Karpas-422 (cell line): ENCODE measurements at places on chromosomes 2 and 18.

DNA sequence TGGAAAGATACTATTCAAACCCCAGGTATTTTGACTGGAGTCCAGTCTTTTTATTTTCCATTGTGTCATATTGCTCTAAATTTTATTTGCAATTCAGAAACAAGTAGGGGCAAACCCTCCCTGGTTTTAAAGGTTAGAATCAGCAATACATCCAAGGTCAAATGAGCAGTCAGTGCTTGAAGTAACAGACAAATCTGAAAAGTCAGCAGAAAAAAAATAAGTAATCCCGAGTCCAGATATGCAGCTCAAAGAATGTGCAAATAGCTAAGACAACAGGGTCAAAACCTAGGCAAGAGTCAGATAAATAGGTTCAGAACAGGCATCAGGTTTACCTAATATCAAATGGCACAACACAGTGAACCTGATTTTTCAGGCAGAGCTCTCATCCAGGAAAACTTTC, 367.0 kb downstream of the STK39 start:
- no peak for DNase-seq

- DNase-seq = peak; percentile 62
These were observed 80.1 kb downstream of the MBP start for GRCh38 chr18:77052297-77052982.

DNA sequence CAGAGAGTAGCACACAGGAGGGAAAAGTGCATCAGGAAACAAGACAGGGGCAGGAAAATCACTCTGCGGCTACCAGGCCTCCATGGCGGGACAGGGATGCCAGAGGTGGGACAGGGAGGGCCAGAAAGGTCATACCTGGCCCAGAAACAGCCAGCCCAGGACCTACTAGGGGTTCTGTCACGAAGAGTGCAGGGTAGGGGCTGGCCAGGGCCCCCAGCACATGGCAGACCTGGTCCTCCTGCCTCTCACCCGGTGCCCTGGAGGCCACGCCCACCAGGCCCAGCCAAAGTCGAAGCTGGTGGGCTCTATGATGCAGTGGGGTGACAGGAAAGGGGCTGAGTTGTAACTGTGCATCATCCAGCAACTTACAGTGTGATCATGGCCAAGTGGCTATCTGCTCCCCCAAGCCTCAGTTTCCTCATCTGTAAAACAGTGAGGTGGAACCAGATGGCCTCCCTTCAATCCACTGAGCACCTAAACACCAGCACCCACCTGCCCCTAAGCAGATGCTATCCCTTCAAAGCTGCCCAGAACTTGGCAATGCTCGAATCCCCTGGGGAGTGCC, 10.6 kb downstream of the CYP26B1 start:
- DNase-seq = no peak

DNA sequence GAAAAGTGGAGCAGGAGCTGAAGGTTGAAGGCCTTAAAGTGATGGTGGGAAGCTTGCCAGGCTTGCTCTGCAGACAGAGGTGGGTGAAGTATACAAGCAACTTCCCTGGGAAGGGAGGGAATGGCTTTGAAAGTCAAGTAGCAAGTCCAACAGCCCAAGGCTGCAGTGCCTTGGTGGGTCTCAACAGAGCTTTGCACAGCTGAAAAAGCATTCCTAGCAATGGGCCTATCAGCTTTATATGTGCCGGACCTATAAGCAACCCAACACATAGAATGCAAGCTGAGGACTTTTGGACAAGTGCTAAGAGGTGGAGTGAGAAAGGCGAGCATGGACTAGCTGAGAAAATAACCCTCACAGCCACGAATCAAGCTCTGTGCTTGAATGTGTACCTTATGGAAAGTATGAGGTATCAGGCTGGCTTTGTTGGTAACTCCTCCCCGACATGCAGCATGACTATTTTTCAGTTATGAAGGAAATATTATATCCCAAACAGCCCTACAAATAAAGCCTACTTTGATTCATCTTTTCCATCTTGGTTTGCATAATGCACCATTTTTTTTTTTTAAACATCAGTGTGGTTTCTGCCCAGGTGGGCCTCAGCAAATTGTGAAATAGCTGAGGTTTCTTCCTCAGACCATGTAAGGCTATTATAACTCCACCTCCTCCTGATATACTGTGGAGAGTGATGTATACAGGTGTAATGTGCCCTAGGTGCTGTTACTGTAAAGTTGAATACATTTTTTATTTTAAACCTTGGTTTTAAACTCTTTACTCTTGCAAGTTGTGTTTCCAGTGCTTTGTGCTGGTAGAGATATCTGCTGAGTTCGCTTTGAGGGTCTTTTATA, 241.4 kb upstream of the CXCR4 start:
- no peak for DNase-seq

GRCh38 chr2:200732866-200733265, 78.8 kb upstream of the BZW1 start:
- no peak for DNase-seq

DNA sequence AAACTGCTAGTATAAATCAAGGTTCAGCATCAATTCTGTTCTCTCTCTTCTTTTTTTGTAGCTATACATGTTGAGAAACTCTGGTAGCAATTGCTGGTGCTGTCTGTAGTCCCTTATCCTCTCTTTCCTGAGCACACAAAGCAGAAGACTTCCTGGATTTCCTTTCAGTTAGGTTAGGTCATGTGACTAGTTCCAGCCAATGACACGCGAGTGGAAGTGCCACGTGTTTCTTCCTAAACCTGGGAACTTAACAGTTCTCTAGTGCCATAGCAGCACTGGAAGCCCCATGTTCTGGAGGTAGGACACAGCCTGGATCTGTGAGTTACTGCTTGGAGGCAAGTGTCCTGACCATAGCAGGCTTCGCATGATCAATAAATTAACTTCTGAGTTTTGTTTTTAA, 125.9 kb downstream of the PLA2R1 start:
- no peak for DNase-seq

- DNase-seq = no peak
These were observed 567.2 kb downstream of the TMX3 start for GRCh38 chr18:68147728-68148127.

GRCh38 chr2:216463148-216463547, 35.5 kb upstream of the RPL37A start:
- no peak for DNase-seq

DNA sequence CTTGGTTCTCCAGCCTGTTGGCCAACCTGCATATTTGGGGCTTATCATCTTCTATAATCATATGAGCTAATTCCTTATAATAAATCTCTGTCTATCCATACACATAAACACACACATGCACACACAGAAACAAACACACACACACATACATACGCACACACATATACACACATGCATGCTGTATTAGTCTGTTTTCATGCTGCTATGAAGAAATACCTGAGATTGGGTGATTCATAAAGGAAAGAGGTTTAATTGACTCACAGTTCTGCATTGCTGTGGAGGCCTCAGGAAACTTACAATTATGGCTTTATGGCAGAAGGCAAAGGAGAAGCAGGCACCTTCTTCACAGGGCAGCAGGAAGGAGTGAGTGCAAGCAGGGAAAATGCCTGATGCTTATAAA, 707.4 kb upstream of the CDH2 start:
- no peak for DNase-seq

- DNase-seq = no peak
These were observed 371.9 kb downstream of the NBAS start for GRCh38 chr2:15189216-15189615.

GRCh38 chr2:157523270-157524247, 79.7 kb upstream of the CYTIP start:
- no peak for DNase-seq

- DNase-seq = no peak
These were observed 1077.1 kb upstream of the ZEB2 start for GRCh38 chr2:145597006-145597405.

DNA sequence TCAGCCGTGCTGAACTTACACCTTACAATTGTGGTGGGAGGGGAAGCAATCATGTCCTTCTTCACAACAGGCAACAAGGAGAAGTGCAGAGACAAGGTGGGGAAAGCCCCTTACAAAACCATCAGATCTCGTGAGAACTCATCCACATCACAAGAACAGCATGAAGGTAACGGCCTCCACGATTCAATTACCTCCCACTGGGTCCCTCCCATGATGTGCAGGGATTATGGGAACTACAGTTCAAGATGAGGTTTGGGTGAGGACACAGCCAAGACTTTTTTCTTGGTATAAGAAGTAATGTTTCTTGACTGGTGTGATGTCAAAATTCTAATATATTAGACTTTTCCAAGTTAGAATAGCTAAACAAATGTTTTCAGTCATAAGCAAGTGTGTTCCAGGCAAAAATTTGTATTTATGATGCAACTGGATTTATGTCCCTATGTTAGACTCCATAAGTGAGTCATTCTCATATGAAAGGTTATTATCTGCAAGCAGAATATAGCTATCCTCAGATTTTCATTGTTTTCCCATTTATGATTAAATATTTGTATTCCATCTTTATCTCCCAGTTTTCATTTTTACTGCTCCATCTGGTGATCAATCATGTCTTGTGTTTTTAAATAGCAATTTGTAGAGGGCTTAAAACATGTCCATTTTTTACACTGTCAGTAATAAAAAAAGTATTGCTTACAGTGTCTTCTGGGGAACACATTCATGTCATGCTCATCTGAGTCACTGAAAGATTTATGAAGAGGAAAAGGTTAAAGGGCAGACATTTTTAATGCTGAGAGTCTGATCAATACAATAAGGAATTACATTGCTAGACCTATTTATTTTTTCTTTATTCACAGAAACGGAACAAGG, 995.2 kb upstream of the CDH2 start:
- DNase-seq = no peak

GRCh38 chr2:1407950-1408675, 5.2 kb upstream of the TPO start:
- no peak for DNase-seq

GRCh38 chr2:26564121-26564644, 77.0 kb downstream of the CIB4 start:
- no peak for DNase-seq

DNA sequence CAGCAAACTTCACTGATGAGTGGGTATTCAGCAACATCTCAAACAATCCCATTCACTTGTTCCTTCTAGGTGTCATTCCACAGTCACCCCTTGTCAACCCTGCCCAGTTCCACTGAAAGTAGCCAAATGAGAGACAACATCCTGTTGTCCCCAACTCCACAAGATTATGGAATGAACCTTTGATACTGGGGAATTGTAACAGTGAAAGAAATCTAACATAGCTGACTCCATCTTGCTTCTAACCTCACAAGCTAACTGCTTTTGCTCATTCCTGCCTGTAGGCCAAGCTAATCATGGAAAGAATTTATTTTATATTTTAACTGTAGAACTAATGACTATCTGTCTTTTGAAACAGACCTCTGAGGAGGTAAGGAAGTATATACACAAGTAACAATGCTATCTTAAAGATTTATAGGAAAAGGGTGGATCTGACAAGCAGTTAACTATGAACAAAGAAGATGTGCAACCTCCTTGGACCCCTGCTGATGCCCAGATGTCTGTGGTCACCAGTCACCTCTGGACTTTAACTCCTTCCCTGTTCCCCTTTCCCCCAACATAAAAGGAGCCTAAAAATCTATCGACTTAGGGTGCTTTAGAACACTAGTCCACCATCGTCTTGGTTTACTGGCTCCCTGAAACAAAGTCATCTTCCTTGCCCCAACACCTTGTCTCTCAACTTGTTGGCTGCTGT, 6.9 kb upstream of the ANXA4 start:
- no peak for DNase-seq

GRCh38 chr2:144663207-144663606, 143.3 kb upstream of the ZEB2 start:
- DNase-seq = no peak

GRCh38 chr18:51426996-51427395, 229.5 kb upstream of the MEX3C start:
- no peak for DNase-seq

DNA sequence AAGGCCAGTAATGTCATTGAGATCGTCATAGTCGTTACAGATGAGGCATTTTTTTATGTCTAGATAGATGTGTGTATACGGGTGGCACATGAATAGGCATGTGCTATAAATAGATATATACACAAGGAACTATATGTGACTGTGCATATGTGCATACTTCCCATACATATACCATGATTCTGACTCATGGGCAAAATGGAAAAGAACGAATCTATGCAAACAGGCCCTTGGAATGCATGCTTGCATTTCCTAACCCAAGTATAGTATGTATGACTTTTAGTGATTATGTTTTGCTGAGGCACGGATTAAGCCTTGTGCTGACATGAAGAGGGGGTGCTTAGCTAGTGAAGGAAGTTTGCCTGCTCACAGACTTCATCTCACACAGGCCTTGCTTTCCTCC, 111.7 kb downstream of the BCL11A start:
- DNase-seq = no peak

DNA sequence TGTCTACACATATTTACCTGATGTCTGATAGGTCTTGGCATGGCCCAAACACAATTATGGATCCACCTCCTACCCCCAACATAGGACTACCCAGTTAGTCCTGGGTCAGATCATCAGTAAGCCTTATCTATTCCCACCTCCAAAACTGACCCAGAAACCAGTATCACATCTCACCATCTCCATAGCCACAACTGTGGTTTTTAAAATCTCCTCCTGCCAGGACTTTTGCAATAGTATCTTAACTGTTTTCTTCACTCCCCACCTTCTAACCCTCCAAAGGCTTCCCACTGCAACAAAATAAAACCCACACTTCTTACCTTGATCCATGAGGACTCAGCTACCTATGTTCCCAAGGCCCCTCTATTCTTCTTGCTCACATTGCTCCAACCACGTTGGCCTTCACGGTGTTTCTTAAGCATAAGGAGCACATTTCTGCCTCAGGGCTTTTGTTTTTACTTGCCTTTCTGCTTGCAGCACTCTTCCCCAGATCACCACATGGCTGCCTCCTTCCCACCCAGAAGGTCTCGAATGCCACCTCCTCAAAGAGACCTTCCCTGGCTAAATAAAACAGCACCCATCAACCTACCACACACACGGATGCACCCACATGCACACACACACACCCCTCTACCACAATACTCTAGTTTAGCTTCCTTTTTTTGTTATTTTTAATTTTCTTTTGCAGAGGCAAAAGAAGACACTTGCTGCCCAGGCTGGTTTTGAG, 125.9 kb upstream of the SLC1A4 start:
- peak; percentile 81 for DNase-seq

DNA sequence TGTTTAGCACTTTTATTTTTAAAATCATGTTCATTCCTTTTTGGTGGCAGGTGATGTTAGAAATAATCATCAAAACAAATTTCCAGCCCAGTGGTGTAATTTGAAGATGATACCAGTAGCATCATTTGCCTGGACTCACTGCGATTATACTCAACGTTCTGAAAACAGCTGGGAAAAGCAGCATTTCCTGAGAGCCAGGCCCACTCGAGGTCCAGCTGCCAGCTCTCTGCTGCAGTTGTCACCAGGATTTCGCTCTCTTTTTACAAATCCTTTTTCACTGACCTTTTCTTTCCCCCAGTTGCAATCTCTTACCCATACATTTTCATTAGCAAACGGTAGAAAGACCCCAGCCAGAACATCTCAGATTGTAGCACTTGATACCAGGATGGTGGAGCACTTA, 110.6 kb upstream of the LYPD1 start:
- no peak for DNase-seq

- DNase-seq = no peak
These were observed 16.2 kb downstream of the PSTPIP2 start for GRCh38 chr18:46055838-46056230.

DNA sequence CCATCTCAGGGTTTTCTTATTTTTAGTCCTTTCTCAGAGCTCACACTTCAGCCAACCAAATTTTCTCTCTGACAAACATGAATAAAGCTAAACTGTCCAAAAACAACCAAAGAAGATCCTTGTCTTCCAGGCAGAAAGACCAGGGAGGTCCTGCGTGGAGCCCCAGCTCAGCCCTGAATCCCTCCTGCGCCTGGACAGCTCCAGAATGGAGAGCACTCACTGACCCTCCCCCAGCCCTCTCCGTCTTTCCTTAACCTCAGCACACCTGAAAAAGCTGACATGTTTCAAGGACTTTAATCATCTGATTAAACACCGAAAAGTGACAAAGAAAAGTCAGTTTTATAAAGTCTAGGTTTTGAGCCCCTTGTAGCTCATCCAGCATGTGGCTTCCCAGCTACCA, 22.9 kb upstream of the GNAL start:
- no peak for DNase-seq
